ENCODE measurements at places on chromosomes 12 and 14.

DNA sequence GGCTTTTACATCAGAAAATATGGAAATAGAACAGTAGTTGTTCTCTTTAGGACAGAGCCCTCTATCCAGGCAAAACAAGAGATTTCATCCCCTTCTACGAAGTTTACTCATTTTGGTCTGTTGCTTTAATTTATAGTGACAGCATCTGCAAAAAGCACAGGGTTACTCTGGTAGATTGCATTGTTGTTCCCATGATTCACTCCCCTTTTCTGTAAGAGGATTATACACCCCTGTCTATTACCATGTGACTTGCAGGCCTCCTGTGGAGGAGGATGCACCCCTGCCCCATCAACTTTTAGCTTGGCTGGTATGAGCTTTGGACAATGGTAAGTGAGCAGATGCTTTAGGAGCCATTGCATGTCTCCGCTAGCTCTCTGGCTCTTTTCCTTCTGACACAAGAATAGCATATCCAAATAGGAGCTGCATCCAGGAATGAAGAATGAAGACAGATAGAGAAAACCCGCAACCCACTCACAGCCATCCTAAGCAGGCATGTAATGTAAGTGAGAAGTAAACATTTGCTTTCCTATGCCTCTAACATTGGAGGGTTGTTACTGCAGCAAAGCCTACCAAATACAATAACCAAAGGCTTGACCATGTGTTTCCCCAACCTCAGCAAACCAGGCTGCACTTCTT lies 304.2 kb downstream of the AKAP6 start:
- no peak for DNase-seq

GRCh38 chr12:47750229-47750798 lies 8.4 kb downstream of the RAPGEF3 start:
- DNase-seq, result no peak

- no peak for DNase-seq
Measured at GRCh38 chr14:59407246-59408010, 57.8 kb downstream of the GPR135 start.

DNA sequence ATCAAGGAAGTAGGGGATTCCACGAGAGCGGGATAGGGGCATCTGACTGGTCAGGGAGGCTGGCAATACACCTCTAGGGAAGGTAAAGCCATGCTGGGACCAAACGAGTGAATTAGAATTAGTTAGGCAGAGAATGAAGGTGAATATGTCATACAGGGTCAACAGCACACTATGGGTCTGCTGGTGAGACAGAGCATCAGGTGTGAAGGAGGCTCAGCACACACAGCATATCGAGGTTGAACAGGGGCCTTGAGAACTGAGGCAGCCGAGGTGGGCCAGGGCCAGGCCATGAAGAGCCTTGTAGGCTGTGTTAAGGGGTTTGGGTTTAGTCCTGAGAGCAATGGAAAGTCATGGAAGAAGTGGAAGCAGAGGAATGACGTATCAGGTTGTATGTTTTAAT lies 137.8 kb downstream of the PRKCH start:
- DNase-seq, result no peak

GRCh38 chr12:3496957-3497356 lies 6.0 kb downstream of the PRMT8 start:
- no peak for DNase-seq

DNA sequence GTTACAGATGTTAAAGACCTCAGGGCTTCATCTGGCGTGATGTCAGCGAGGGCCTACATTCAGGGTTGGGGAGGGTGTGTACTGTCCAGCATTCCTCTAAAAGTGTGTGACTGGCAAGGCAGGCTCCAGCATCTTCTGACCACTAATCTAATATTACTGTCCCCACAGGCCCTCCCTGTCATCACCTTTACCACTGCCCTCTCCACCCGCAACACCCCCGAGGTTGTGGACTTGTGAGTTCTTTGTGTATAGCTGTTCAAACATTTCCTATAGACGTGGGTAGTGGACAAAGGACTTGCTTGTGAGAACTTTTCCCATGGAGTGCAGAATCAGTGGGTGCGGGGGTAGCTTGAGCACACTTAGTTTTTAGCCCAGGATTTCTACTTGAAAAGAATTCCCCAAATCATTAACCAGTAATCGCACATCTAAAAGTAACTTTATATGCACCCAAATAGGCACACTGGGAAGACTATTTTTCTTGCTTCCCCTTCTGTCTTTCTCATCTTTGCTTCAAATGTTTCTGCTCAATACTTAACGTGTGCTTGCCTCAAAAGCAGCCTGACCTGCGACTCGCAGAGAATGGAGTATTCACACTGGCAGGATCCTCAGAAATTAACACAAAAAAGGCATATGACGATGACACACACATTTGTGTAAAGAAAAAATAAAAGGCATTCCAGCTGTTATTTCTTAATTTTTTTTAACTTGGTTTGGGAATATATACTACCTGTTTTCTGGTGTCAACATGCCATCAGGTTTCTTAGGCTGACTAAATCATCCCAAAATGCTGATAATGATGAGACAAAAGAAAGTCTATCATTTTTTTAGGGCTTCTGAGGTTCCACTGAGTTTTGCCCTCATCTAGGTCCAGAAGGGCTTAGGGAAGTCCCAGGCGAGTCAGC lies 158.4 kb upstream of the HIF1A start:
- no peak for DNase-seq

GRCh38 chr12:76560086-76560491 lies 518 bp upstream of the OSBPL8 start:
- no peak for DNase-seq

DNA sequence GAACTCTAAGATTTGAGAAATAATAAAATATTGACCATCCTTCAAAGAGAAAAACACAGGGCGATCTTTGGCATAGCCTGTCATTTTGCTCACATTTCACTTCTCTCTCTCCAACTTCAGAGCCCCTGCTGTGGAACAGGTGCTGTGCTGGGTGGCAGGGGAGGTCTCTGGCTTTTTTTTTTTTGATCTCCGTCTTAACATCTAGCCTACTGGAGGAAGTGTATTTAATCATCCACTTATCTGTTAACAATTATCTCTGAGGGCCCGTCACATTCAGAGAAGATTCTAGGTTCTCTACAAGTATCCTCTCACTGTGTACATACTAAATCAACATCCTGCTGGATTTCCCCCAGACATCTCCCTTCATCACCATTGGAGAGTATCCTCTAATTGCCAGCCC lies 34.1 kb downstream of the CHST11 start:
- DNase-seq, result no peak

DNA sequence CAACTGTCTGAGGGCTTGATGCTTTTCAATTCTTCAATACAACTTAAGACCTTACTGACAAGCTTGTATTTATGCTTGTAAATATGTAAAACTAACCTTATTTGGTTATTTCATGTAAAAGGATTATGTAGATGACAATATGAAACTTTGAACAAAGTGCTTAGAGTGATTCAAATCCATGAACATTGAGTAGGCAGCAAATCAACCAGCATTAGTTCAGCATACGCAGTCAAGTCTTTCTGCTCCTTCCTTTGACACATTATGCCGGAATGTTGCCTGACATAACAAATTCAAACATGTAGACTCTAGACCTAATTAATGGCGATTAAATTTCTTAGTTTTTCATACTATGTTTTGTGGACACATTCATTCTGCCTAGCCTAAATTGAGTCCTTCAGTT lies 105.2 kb downstream of the FGD4 start:
- no peak for DNase-seq
